Fibroblast of skin of abdomen (primary cell): ENCODE measurements at places on chromosomes 7 and 10.
A peak's percentile ranks its signal among the peaks of the same experiment; 100 is the strongest.

DNA sequence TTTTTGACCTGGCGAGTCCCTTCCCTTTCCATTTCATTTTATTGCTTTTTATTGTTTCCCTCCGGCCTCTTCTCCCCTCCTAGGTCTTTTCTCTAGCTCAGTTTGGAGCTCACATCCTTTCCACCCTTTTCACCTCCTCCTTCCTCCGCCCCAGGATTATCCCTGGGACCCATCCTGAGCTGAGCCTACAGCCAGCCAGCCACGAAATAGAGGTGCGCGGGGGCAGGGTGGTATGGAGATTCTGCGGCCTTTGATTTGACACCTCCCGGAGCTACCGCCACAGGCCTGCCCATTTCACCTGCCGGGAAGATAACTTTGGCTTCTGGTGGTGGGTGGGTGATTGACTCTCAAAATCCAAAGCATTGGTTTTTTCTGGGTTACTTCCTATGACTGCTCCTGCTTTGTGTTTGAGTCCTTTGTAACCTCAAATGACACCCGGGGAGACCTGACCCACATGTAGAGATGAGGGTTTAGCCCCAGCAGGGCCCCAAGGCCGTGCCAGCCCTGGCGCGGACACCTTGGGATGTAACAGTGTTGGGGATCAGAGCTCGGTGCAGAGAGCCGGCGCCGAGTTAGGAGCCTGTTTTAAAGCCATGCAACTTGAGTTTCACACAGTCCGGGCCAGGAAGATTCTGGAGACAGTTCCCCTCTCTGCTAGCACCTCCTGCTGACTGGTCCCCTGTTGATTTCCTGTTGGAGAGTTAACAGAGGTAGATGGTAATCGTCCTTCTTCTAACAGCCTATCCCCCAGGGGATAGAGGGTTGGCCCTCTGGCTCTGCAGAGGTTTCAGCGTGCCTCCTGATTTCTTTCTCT, 1.5 kb downstream of the DUSP5 start:
- peak; percentile 75 for DNase-seq

DNA sequence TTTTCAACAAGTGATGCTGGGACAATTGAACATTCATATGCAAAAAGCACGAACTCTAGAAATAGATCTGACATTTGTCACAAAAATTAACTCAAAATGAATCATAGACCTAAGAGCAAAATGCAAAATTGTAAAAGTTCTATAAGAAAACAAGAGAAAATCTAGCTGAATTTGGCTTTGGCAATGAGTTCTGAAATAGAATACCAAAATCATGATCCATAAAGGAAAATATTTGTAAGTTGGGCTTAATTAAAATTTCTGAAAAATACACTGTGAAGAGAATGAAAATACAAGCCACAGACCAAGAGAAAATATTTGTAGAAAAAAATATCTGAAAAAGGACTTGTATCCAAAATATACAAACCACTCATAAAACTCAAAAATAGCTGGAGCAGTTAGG, 698.8 kb upstream of the CELF2 start:
- DNase-seq: no peak

GRCh38 chr10:123901621-123902020, 10.0 kb upstream of the CPXM2 start:
- DNase-seq: no peak

- no peak for DNase-seq
Observed at GRCh38 chr10:131644864-131645658, 255.7 kb upstream of the PPP2R2D start.

- DNase-seq: no peak
Observed at GRCh38 chr10:24993237-24993958, 22.6 kb downstream of the ENKUR start.

GRCh38 chr7:38369816-38370493, 96.5 kb upstream of the TARP start:
- DNase-seq: peak; percentile 76

- peak; percentile 67 for DNase-seq
Observed at GRCh38 chr10:30002426-30003266, 56.7 kb downstream of the JCAD start.

DNA sequence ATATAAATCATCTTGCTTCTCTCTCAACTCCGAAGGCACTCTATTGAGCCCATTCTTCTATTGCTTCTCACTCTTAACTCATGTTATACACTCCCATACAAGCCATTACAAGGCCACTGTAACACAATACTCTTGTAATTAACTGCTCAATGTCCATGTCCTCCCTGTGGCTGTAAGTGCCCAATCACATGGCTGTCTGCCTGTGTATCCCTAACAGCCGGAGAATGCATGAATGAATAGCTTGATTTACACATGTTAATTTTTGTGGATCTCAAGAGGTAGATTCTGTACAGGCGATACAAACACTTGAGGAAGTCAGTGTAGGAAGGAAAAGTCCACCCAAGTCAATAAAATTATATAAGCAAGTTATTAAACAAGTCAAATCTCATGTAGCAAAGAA, 215.6 kb downstream of the DOCK4 start:
- no peak for DNase-seq

GRCh38 chr7:85290269-85290668, 103.4 kb upstream of the SEMA3D start:
- DNase-seq: no peak

- DNase-seq: no peak
Observed at GRCh38 chr7:74604326-74605020, 53.0 kb upstream of the GTF2I start.

DNA sequence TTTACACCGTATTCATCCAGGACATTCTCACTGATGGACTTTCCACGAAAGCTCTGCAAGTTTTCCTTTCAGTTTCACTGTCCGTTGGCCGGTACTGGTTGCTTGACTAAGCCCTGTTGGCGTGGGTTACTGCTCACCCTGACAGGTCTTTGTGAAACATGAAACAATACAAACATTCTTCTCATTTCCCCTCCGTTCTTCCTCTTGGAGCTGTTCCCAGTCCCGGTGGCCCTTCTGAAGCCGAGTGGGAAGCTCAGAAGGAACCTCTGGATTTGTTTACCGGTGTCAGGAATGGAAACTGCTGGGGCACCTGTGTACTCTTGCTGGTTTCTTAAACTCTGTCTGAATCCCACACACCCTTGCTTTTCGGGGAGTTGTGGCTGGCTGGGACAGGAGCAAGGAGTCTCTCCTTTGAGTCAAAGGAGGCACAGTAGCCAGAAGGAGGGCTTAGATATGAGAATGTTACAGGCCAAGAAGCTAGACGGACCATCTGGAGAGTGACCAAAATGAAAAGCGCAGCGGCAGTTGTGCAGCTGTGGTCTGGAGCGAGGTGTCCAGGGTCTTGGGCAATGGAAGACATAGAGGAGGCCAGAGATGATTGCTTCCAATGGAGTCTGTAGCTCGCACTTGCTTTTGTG, 45.7 kb downstream of the LYZL2 start:
- DNase-seq: peak; percentile 46

GRCh38 chr7:75536940-75537538, 44.9 kb downstream of the SPDYE5 start:
- no peak for DNase-seq

DNA sequence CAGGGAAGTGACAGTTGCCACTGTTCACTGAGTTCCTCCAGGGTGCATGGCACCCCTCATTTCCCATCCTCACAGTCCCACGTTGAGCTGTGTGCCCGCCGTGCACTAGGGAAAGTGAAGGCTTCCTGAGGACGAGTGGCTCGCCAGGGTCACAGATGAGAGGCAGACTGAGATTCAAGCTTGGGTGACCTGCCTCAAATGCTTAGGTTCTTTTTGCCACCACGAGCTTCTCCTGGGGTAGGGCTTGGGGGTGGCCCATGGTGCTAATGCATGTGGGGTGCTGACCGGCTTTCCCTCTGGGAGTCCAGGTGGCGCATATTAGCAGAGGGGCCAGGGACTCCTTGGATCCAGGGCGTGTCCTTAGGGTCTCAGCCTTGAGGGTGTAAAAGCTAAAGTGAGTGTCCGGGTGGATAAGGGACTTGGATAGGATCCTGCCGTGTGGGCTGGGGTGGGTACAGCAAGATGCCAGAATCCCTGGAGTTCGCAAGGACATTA, 1.9 kb downstream of the CALHM2 start:
- no peak for DNase-seq

DNA sequence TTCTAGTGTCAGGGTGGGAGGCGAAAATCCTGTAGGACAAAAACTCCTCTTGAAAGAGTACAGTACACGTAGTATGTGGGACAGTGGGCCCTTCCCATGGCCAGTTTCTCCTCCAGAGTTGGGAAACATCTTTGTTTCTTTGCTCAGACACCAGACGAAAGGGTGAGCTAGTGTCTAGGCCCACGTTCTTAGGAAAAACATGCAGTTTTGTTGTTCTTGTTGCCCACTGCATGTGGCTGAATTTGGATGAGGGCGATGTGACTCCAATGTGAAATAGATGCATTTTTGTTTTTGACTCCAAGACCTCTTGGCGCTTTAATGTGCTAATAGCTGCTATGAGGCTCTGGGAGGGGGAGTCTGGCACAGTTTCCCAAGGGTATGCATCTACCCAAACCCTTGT, 100.8 kb downstream of the ATXN7L1 start:
- DNase-seq: no peak

DNA sequence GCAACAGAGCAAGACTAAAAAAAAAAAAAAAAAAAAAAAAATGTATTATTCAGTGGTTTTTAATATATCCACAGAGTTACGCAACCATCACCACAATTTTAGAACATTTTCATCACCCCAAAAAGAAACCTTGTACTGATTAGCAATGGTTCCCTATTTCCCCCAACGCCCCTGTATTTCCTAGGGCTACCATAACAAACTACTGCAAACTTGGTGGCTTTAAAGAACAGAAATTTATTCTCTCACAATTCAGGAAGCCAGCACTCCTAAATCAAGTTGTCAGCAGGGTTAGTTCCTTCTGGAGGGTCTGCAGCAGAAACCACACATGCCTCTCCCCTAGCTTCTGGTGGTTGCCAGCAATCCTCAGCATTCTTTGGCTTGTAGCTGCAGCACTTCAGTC, 5.9 kb upstream of the NUP42 start:
- no peak for DNase-seq

DNA sequence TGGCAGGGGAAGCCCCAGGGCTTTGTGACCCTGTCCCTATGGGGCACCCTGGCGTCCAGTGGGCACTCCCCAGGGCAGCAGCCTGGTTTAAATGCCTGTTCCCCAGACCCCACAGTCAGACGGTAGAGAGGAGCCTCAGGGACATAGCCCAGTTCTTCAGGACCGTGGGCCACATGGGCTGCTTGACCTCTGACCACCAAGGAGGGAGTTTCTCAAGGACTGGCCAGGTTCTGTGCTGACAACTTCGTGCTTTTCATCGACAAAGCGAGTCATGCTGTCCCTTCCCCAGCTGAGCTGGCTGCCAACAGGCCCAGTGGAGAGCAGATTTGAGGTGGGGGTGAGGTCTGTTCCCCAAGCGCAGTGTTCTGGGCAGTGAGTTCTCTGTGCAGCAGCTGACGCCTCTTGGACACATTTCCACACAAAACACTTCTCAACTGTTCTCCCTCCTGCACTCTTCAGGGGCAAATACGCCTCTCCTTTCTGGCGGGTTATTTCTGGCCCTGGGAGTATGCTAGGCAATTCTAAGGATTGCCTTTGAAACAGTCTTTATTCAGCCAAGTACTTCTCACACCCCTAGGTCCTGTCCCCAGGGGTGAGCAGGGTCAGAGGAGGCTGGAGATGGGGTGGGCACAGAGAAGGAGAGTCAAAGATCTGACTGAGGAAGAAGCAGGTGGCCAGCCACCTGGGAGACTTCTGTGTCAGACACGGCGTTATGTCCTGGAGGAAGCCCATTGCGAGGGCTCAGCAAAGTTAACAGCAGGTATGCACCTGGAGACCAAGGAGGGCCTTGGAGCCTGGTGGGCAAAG, 57.3 kb upstream of the CAMK2B start:
- DNase-seq: no peak

DNA sequence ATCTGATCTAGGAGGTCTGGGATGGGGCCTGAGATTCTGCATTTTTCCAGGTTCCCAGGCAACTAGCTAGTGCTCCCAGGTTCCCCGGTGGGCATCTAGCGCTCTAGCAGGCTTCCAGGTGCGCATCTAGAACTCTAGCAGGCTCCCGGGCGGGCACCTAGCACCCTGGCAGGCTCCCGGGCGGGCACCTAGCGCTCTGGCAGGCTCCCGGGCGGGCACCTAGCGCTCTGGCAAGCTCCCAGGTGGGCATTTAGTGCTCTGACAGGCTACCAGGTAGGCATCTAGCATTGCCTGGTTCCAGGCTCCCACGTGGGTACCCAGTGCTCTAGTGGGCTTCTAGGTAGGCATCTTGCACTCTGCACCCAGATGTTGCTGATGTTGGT, 414.7 kb downstream of the PLXNA4 start:
- DNase-seq: no peak

- peak; percentile 37 for DNase-seq
Observed at GRCh38 chr10:89160339-89160738, 46.8 kb downstream of the CH25H start.

DNA sequence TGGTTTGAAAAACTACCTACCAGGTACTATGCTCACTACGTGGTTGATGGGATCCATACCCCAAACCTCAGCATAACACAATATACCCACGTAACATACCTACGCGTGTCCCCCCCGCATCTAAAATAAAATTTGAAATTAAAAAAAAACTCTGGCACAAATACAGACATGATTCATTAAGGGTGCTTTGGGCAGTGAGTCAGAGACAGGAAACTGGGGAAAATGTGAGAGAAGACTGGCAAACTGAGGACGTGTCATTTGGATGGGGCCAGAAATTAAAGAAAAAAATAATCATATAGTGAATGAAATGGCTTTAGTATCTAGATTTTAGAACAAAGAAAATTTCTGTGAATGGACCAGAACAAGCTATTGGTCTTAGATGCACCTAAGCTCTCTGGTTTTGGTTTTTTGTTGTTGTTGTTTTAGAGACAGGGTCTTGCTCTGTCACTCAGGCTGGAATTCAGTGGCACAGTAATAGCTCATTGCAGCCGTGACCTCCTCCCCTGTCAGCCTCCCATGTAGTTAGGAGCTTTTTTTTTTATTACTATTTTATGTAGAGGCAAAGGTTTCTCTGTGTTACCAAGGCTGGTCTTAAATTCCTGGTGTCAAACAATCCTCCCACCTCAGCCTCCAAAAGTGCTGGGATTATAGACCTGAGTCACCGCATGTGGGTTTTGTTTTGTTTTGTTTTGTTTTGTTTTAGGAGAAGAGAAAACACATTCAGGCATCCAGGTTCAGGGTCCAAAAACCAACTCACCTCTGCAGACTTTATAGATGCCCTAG, 5.9 kb upstream of the PRSS58 start:
- peak; percentile 22 for DNase-seq

GRCh38 chr10:5458425-5458824, 40.9 kb downstream of the CALML5 start:
- DNase-seq: no peak

DNA sequence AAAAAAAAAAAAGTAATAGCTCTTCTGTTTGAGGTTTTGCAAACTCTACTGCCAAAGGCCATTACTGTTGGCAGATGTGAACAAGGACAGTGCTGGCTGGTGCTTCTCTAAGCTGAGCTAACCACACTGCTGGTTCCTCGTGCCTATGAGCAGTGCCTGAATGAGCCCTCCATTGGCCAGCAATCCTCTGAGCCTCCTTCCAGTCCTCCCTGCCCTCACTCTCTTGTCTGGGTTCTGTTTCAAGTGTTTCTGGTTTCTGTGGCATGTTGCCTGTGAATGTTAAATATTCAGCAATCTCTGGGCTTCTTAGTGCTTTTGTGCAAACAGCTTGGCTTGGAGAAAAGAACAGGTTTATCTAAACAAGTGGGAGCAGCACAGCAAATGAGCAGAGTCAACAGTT, 161.3 kb upstream of the AUTS2 start:
- DNase-seq: no peak
